ENCODE measurements at places on chromosomes 13 and 19. TPM values are rescaled to one million over a fixed set of nuclear protein-coding genes. Genes with fewer than 3 reads are reported as not detected.
A peak's percentile ranks its signal among the peaks of the same experiment; 100 is the strongest.

MUC16 gene
- 1.1 TPM for total RNA-seq

- H3K4me3 ChIP-seq = no peak overlapping the region
- DNase-seq = peak; percentile 75
- H3K36me3 ChIP-seq = peaks cover 3% of the 10 kb centered on the region
- H3K27ac ChIP-seq = no peak overlapping the region
- H3K27me3 ChIP-seq = no peaks in the 10 kb centered on the region
Observed at GRCh38 chr19:44807652-44808462, 1.0 kb upstream of the BCAM start.

- H3K4me3 ChIP-seq = peak overlapping the region; percentile 52
- H3K27ac ChIP-seq = no peak overlapping the region
- peaks cover 19% of the 10 kb centered on the region for H3K4me1 ChIP-seq
- H3K27me3 ChIP-seq = no peaks in the 10 kb centered on the region
- peak; percentile 64 for DNase-seq
Observed at GRCh38 chr13:52127783-52128702, 830 bp downstream of the NEK5 start.

GRCh38 chr19:55242517-55242916 is 14.0 kb upstream of the TMEM86B start:
- no peaks in the 10 kb centered on the region for H3K4me1 ChIP-seq
- H3K27ac ChIP-seq = no peak overlapping the region
- no peak for DNase-seq
- H3K4me3 ChIP-seq = no peak overlapping the region

DNA sequence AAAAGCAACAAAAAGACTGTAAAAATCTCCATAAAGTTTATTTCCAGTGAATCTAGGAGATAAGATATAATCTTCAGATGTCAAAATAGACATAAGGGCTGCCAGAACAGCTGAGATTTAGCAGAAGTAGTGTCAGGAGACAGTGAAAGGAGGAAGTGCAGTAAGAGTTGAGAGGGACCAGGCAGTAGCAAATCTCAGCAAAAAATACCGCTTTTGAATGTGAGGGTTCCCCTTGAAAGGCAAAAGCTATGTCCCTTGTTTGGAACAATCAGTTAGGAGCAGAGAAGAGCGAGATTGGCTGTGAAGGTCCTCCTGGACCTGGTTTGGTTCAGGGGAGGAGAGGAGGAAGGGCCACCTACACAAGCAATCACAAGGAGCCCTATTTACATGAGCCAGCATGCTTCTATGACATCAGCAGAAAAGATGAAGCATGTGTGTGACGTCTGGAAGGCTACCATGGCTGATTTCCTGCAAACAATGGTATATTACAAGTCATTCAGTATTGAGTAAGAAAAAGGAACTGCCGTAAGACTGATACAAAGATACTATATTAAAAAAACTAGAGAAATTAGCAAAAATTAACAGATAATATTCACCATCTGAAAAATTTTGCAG is 98.9 kb upstream of the SIAH3 start:
- H3K4me1 ChIP-seq = peaks cover under 1% of the 10 kb centered on the region
- no peak for DNase-seq
- no peaks in the 10 kb centered on the region for H3K27me3 ChIP-seq
- H3K36me3 ChIP-seq = no peaks in the 10 kb centered on the region

PALM gene
- total RNA-seq = 33.5 TPM

GRCh38 chr19:2469102-2469914 is 6.6 kb upstream of the GADD45B start:
- no peak overlapping the region for H3K4me3 ChIP-seq
- H3K27ac ChIP-seq = no peak overlapping the region
- no peaks in the 10 kb centered on the region for H3K27me3 ChIP-seq
- no peak for DNase-seq
- H3K4me1 ChIP-seq = no peaks in the 10 kb centered on the region
- H3K36me3 ChIP-seq = no peaks in the 10 kb centered on the region

ATP1A3 gene
- total RNA-seq = 0.09 TPM

DNA sequence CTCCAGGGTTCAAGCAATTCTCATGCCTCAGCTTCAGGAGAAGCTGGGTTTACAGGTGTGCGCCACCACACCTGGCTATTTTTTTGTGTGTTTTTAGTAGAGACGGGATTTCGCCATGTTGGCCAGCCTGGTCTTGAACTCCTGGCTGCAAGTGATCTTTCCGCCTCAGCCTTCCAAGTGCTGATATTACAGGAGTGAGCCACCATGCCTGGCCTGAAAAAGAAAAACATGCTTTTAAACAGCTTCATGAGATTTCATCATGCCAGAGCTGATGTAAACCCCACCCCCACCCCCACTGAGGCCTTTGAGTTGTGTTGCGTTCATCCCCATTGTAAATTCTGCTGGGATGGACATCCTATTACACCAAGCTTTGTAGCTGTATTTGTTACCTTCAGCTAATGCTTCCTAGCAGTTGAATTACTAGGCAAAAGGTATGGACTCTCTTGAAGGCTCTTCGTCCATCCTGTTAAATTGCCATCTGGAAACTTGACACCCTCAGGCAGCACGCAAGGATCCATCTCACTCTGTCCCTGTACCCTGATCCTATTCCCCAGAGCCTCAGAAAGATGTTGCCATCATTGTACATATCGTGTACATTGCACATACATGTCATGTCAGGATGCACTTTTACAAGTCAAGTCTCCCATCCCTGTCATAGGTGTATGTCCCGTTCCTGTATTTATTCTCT is 47.3 kb downstream of the NFIX start:
- H3K4me3 ChIP-seq = no peak overlapping the region
- no peak overlapping the region for H3K27ac ChIP-seq
- H3K4me1 ChIP-seq = peaks cover 56% of the 10 kb centered on the region
- peak; percentile 37 for DNase-seq
- no peaks in the 10 kb centered on the region for H3K36me3 ChIP-seq

DNA sequence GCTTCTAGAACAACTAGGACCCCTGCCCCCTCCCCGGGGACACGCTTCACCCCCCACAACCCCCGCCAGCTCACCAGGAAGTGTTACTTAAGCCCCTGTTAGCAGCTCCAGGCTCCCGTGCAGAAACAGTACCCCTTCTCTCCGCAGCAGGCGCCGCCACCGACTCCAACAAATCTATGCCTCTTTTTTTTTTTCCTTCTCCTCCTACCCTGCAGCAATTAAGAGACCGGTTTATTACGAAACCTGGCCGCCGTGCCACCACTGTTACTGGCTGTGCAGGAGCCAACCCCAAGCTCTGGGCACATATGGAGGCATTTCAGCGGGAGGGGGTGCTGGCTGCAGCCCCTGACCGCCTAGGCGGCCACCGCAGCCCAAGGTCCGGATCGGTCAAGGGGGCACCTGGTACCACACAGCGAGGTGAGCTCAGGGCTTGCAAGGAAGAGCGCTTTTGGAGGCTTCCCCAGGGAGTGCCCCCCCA is 2.4 kb downstream of the GADD45B start:
- peak; percentile 79 for DNase-seq
- peak overlapping the region; percentile 20 for H3K4me3 ChIP-seq
- no peaks in the 10 kb centered on the region for H3K36me3 ChIP-seq

BEST2 gene
- total RNA-seq = not detected

TMEM221 gene
- 0.57 TPM for total RNA-seq

GRCh38 chr13:101406791-101407190 is 9.5 kb downstream of the NALCN start:
- no peak for DNase-seq
- H3K36me3 ChIP-seq = no peaks in the 10 kb centered on the region
- no peaks in the 10 kb centered on the region for H3K27me3 ChIP-seq
- no peaks in the 10 kb centered on the region for H3K4me1 ChIP-seq
- H3K4me3 ChIP-seq = no peak overlapping the region
- H3K27ac ChIP-seq = no peak overlapping the region

POU4F1 gene
- total RNA-seq = not detected

DNA sequence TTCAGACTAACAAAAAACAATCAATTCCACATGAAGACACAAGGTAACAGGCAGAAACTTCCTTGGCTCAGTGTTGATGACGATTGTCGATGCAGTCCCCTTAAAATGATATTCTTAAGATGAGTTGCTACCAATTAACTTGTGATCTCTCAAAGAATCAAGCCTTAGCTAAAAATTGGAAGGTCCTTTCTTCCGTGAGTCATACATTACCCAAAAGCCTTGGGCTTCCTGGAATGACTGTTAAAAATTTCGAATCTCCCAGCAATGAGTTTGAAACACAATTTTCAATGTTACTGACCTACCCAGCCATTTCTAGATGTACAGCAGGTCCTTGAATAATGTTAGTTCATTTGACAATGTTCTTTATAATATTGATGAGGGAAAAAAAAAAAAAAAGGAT is 28.0 kb upstream of the RB1 start:
- no peak overlapping the region for H3K4me3 ChIP-seq
- DNase-seq = no peak
- H3K27ac ChIP-seq = no peak overlapping the region
- no peaks in the 10 kb centered on the region for H3K4me1 ChIP-seq

GPR183 gene
- total RNA-seq = 38.3 TPM

C19orf12 gene
- 26.0 TPM for total RNA-seq

DNA sequence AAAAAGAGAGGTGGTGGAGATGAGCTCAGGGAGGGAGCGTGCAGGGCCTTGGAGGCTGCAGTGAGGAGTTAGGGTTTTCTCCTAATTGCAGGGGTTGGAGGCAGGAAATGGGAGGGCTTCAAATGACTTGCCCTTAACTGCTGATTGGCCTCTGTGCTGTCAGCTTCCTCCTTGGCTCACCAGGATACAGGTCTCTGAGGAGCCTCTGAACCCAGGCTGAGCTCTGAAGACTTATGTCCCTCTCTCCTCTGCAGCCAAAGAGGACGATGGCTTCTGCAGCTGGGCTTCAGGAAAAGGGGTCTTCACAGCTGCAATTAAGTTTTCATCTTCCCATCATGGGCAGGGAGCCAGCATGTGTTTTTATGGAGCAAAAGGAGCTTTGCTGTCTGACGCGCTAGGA is 6.7 kb upstream of the RANBP3 start:
- no peak overlapping the region for H3K4me3 ChIP-seq
- no peak overlapping the region for H3K27ac ChIP-seq
- H3K27me3 ChIP-seq = no peaks in the 10 kb centered on the region
- DNase-seq = peak; percentile 79
- H3K4me1 ChIP-seq = no peaks in the 10 kb centered on the region

ZNF723 gene
- total RNA-seq = not detected

SSC5D gene
- total RNA-seq = 6.8 TPM

DNA sequence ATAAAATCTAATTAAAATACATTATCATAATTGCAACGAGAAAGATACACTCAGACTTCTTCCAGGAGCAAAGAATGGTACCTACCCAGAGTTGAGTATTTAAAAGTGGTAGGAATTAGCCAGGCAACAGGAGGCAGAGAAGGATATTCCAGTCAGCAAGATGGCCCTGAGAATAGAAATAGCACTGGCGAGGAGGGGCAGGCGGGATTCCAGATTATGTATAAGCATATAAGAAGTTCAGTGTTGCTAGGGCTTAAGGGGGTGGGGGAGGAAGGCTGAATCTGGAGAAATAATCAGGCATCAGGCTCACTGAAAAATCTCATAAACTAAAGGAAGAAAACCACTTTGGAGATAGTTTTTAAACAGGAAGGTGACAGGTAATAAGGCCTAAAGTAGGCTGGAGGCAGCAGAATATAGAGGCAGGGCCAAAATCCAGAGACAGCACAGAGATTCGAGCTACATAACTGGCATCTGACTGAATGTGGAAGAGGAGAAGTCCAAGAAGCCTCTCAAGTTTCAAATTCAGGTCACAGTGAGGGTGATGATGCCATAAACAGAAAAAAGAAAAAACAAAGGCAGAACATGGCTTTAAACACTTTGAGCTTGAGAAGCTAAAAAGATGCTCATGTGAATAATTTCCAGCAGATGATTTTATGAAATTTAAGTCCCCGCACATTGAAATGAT is 7.5 kb downstream of the KPNA3 start:
- H3K27me3 ChIP-seq = no peaks in the 10 kb centered on the region
- DNase-seq = no peak
- H3K4me3 ChIP-seq = no peak overlapping the region
- H3K36me3 ChIP-seq = no peaks in the 10 kb centered on the region

- no peaks in the 10 kb centered on the region for H3K27me3 ChIP-seq
- no peaks in the 10 kb centered on the region for H3K36me3 ChIP-seq
- no peak for DNase-seq
- no peak overlapping the region for H3K27ac ChIP-seq
Observed at GRCh38 chr13:58542530-58542929, 911.0 kb downstream of the PCDH17 start.

DNA sequence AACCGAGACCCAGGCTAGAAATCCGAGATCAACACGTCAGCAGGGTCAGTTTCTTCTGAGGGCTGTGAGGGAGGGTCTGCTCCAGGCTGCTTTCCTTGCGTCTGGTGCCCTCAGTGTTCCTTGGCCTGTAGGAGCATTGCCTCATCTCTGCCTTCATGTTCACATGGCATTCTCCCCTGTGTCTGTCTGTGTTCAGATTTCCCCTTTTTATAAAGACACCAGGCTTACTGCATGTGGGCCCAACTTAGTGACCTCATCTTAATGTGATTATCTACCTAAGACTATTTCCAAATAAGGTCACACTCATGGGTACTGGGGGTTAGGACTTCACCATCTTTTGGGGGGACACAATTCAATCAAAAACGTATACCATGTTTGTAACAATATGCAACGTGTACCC is 57.2 kb upstream of the C1QTNF9 start:
- H3K27ac ChIP-seq = peak overlapping the region; percentile 72
- no peaks in the 10 kb centered on the region for H3K4me1 ChIP-seq
- peak overlapping the region; percentile 9 for H3K4me3 ChIP-seq
- no peaks in the 10 kb centered on the region for H3K27me3 ChIP-seq

DNA sequence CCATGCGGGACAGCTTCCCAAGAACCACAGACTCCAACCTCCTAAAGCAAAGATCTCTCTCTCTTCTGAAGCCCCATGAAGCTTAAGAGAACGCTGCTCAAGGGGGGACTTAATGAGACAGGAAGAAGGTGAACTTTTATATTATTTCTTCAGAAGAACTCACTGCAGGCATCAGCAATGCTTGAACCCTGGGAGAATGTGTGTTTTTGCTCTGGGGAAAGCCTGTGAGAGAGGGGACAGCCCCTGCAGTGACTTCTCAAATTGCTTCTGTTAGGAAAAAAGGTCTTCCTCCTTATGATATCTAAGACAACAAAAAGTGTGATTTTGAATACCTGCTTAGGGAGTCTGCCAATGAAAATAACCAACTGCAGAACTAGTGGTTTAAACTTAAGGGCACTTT is 23.0 kb downstream of the GJA3 start:
- H3K4me3 ChIP-seq = no peak overlapping the region
- H3K27ac ChIP-seq = no peak overlapping the region

PEG3 gene
- 35.8 TPM for total RNA-seq

DNA sequence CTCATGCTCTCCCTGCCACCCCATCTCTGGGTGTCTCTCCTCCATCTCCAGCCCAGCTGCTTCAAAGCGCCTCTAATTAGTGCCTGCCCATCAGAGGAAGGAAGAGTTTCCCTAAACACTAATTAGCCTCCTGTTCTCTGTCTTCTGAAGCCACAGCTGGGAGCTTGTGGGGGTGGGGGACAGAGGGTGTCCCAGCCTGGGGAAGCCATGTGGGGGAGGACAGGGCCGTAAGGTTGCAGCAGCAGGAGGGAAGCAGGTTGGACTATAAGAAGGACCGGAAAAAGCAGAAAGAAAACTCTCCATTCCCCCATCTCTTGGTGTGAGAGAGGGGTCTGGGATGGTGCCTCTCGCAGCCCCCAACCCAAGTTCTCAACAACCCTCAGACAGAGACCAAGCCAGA is 26.2 kb downstream of the SLC8A2 start:
- DNase-seq = no peak
- no peak overlapping the region for H3K4me3 ChIP-seq
- H3K27ac ChIP-seq = no peak overlapping the region
- H3K36me3 ChIP-seq = no peaks in the 10 kb centered on the region
- H3K27me3 ChIP-seq = peaks cover 10% of the 10 kb centered on the region
- peaks cover 5% of the 10 kb centered on the region for H3K4me1 ChIP-seq
